ENCODE measurements at places on chromosomes 1 and 21.
A peak's percentile ranks its signal among the peaks of the same experiment; 100 is the strongest.

DNA sequence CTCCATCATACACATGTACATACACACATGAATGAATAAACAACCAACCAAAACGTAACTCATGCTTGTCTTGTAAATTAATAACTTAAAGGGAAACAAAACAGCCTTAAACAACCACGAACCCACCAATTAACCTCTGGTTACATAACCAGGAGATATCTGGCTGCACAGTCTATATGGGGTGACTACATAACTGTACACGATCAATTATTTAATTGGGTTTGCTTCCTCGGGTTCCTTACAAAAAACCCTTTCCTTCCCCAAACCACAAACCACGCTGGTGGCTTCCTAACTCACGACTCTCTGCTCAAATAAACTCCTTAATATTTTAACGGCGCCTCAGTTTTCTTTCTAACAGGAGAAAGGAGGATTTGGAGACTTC is 744 bp downstream of the ZNF670 start:
- DNase-seq: no peak

DNA sequence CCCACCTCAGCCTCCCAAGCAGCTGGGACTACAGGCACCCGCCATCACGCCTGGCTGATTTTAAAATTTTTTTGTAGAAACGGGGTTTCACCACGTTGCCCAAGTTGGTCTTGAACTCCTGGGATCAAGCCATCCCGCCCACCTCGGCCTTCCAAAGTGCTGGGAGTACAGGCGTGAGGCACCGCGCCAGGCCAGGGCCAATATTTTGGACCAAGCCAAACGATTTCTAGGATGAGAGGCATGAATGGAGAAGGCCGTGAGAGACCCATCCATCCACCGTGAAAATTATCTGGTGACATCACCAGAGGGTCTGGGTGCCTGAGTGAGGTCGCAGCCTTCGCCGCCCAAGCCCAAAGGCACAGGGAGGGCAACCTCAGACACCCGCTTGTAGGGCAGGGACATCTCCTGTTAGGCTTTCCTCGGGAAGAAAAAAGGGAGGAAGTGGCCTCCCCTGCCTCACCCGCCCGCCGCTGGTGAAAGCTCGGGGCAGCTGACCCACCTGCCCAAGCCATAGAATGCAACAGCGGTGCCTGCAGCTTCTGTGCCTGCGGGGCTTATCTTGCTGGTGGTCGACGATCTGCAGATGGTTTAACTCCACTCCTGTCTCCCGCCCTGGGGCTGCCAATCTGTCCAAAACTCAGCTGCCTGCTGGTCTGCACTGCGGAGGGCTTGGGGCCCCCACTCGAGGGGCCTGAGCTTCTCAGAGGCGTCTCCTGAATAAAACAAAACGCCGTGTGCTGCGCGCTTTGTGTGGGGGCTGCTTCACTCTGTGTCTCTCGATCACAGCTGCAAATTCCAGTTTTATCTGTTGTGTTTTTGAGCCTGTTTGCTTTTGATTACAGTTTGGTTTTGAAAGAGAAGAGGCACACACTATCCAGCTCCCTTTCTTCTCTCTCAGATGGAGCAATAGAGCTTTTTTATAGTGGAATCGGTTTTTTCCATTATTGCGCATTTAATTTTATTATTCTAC is 85.8 kb downstream of the MRPS6 start:
- no peak for DNase-seq

DNA sequence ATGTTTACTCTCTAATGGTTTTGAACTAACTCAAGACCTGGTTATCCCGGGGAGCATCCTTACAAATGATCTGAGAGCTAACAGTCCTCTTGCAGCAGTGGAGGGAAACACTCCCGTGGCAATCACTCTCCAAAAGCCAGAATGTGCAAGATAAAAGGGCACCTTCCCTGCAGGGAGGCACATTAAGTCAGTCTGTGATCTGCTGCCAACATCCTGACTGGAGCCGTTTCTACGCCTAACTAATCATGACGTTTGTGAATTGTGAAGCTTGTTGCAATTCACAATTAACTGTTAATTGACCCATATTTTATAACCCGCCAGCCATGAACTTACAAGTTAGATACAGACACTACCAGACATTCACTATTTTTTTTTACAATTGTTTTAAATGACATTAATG is 52.1 kb upstream of the LGALS8 start:
- DNase-seq: no peak

GRCh38 chr1:4825800-4826450 is 171.5 kb downstream of the AJAP1 start:
- DNase-seq: no peak

GRCh38 chr21:45438391-45439145 is 33.6 kb downstream of the COL18A1 start:
- DNase-seq: no peak

DNA sequence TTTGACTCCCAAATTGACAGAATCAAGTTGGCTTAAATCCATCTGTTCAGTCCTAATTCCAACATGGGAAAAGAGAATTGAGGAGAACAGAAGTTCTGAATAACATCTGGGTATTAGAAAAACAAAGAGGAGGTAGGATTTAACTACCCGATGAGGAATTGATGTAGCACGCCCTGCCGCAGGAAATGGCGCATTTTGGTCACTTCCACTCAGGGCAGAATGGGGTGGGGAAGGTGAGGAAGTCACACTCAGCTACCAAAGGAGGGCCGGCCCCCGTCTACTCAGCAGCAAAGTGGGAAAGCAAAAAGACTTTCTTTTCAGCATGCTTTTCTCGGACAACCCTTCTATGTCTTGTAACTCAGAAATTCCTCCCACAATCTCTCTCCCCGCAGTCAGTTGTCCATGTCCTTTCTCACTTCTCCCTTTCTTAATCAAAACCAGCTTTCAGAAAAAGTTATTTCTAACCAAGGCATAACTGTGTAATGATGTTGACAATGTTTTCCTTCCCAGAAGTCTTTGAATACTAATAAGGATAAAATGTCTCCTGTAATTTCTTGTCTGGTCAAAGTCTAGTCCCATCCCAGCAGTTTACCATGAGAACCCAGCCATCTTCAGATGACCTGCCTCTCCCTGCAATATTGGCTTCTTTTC is 60.5 kb upstream of the SIPA1L2 start:
- no peak for DNase-seq

- no peak for DNase-seq
Observed at GRCh38 chr1:210653771-210654170, 325.1 kb downstream of the HHAT start.

- DNase-seq: no peak
Observed at GRCh38 chr1:218397752-218398339, 52.7 kb downstream of the TGFB2 start.

GRCh38 chr1:172185211-172185610 is 235.3 kb upstream of the C1orf105 start:
- DNase-seq: peak; percentile 12

DNA sequence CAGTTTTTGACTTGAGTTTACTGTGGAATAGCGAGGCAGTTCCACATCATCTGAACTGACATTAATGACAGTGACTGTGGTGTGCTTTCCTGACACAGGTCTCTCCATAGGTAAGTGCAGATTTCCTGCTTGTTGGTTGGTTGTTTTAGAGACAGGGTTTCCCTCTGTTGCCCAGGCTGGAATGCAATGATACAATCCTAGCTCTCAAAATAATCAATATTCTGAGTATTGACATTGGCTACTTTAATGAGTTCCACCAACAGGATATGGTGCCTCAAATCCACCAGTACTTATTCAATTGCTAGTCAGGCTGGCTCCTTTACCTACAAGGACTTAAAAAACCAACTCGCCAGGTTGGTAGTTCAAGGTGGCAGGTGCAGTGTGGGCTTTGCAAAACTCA is 63.8 kb downstream of the CLSTN1 start:
- no peak for DNase-seq

- no peak for DNase-seq
Observed at GRCh38 chr1:172723251-172723650, 64.3 kb downstream of the FASLG start.

DNA sequence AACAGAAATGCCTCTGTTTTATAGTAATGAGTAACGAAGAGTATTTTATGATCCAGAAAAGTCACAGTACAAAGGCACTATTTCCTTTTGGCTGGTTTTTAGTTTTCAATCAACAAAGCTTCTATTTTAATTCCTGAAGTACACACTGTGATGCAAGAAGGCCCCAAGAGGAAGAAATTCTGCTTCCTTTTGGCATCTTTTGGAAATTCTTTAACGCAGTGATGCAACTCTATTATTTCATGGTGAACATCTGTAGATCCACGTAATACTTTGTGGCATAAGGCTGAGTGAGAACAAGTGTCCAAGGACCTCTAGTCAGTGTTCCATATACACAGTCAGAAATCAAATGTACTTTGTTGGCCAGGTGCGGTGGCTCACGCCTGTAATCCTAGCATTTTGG is 137.5 kb downstream of the TGFB2 start:
- no peak for DNase-seq

DNA sequence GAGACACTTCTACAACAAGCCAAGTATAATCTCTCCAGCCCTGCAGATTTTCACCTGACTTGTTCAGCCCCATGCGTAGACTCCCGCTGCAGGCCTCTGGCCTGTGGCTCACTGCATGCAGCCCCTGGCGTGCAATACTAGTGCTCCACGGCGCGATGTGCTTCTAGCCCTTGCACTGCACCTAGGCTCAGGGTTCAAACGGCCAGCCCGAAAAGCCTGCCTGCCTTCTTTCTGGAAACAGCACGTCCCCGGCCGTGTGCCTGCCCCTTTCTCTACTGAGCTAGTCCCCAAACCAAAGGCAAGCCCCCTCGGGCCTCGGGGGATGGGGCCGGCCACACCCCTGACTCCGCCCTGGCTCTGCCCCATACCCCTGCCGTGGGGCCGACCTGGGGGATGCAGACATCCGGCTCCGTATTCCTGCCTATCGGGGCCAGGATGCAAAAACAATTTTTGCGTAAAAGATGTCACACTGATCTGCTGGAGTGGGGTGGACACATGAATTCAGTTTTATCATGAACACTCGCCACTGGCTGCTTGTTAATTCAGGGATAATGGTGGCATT is 26.3 kb upstream of the TRAPPC10 start:
- no peak for DNase-seq

- DNase-seq: no peak
Observed at GRCh38 chr1:22197644-22198043, 54.7 kb upstream of the WNT4 start.

DNA sequence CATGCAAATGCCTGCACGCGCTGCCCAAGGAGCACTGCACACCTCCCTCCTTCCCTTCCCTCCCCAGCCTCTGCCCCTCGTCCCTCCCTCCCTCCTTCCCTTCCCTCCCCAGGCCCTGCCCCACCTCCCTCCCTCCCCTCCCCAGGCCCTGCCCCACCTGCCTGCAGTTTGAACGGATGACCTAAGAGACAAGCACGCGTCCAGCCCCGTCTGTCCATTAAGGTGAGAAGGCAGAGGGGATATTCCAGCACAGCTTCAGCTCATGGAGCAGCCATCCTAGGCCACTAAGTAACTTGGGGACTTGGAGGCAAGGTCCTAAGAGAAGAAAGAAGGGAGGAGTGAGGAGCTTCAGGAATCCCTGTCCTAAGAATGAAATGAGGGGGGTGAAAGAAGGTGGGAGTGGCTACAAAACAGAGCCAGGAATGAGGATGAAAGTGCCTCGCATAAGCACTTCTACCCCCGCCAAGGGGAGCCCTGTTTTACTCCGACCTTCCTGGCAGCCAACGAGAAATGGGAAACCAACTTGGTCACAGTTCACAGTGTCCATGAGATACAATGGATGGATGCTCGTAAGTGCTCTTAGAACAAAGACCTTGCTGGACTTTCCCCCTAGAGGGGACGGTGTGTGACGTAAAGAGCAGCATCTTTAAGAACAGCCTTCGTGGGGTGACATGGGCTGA is 21.3 kb upstream of the EFHD2 start:
- no peak for DNase-seq

GRCh38 chr1:1324524-1325287 is at the start of the genes CPTP and INTS11:
TSS of gene CPTP (plus strand) at chr1:1324802. CDS start at chr1:1326911, 2,109 bp downstream.
TSS of gene INTS11 (minus strand) at chr1:1324660. CDS start at chr1:1324608, 52 bp downstream.
- DNase-seq: peak; percentile 97

DNA sequence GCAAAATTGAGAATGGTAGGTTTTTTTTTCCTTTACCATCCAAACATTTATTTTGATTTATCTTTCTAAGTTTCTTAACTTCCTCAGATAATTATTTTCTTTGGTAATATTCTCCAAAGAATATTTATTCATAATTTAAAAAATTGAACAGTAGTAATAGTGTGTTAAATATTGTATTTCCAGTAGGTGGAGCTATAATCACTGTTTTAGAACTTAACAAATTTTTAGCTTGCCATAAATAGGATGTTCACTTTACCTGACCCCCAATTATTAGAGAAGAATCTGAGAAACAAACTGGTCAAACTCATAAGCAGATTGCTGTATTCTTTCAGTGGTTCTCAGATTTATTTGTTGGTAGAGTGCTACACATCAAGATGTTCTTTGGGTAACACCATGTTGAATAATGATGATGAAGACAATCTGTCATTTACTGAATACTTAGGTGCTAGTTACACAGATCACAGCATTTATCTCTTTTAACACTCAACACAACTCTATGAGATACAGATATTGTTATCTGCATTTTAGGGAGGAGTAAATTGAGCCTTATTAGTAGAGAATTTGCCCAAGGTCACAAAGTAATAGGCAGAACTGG is 82.4 kb upstream of the GPR88 start:
- no peak for DNase-seq

GRCh38 chr21:44813149-44813548 is 4.7 kb downstream of the SUMO3 start:
- DNase-seq: no peak

DNA sequence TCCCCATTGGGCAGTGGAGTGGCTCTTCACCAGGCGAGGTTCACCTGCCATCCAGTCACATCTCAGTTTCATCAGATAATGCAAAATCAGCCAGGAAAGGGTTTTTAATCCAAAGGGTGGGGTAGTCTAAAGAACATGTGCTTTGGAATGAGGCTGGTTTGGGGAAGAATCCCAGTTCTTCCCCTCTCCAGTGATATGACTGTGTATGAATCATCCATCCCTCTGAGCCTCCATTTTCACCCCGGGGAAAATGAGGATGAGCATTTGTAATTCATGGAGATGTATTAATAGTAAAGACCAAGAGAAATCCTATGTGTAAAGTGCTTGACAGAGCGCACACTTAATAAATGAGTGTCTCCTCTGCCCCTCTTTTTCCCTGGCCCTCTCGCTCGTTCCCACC is 215.1 kb upstream of the FGGY start:
- DNase-seq: no peak

DNA sequence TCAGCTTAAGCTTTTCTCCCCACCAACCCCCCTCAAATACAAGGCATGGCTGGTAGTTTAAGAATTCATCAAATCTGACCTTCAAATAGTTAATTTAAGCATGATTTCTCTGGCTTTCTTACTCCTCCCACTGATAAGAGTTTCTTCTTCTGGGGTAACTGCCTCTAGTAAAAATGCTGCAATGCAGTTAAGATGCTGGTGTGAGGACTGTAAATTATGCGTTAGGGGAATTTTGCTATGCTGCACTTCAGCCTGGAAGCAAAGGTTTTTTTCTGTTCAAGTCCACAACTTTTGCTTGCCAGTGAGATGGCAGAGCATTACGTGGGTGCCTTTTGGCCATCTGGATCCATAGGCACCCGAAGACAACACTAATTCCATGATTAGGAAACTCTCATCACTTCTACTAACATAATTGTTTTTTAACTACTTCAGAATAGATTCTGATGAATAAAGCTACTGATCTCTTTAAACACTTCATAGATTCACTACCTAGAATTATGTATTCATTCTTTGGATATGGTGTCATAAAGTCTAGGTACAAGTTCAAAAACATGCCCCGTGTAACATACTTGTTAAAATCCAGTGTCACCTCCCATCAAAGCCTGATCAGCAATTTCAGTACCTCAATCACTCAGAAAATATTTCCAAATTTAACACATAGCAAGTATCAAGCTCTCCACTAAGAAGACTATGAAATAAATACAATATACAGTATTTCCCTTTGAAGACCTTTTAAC is 8.8 kb upstream of the SMYD2 start:
- no peak for DNase-seq

- DNase-seq: no peak
Observed at GRCh38 chr1:214338212-214338611, 57.3 kb downstream of the SMYD2 start.

Measured in NCI-H446 (cell line).